NCI-H1105 (cell line): ENCODE measurements at places on chromosomes 5 and 9.

- DNase-seq = no peak
Observed at GRCh38 chr9:38240051-38240450, 152.5 kb upstream of the ALDH1B1 start.

DNA sequence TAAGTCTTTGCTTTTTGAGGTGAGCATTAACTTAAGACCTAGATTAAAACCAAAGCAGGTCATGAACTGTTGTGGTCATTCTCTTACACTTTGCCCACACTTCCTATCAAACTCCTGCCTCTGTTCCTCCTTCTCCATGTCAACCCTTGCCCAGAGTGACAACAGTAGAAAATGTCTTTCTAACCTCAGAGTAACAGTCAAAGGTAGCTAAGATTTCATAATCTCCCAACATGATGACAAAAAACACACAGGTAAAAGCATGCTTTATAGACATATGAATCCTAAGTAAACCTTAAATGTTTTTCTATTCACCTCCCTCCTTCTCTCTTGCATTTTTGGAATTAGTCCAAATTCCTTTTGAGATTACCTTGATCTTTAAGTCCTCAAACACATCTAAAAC lies 422.3 kb downstream of the SPATA31D1 start:
- no peak for DNase-seq

GRCh38 chr5:14659821-14660607 lies 4.5 kb upstream of the OTULIN start:
- DNase-seq = no peak

DNA sequence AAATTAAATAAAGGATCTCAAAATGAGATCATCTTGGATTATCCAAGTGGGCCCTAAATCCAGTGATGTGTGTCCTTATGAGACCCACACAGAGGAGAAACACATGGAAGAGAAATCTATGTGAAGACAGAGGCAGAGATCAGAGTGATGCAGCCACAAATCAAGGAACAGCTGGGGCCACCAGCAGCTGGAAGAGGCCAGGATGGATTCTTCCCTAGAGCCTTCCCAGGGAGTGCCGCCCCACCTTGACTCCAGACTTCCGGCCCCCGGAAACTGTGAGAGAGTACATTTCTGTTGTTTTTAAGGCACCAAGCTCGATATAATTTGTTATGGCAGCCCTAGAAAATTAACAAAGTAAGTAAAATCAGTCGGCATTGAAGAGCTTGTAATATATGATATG lies 286.9 kb downstream of the FBXL7 start:
- DNase-seq = no peak

GRCh38 chr5:160367261-160367660 lies 3.2 kb downstream of the C1QTNF2 start:
- DNase-seq = no peak

GRCh38 chr5:135705141-135705631 lies 126.4 kb upstream of the CXCL14 start:
- DNase-seq = no peak

- no peak for DNase-seq
Observed at GRCh38 chr5:140130949-140131733, 5.4 kb downstream of the IGIP start.

DNA sequence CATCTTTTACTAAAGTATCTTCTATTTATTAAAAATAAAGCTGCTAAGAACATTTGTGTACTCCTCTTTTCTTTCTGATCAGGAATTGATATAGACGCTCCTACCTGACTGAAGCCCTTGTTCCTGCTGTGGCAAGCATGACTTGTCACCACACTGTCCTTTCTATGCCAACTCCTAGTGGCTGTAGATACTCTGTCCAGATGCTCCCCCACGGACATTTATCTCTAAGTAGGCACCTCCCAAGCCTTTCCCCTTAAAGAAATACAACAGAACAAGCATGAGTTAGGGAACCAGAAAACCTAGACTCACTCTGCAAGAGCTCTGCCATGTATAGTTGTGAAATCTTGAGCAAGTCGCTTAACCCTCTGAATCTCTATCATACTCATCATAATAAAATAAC lies 53.2 kb downstream of the FAM114A2 start:
- DNase-seq = no peak

DNA sequence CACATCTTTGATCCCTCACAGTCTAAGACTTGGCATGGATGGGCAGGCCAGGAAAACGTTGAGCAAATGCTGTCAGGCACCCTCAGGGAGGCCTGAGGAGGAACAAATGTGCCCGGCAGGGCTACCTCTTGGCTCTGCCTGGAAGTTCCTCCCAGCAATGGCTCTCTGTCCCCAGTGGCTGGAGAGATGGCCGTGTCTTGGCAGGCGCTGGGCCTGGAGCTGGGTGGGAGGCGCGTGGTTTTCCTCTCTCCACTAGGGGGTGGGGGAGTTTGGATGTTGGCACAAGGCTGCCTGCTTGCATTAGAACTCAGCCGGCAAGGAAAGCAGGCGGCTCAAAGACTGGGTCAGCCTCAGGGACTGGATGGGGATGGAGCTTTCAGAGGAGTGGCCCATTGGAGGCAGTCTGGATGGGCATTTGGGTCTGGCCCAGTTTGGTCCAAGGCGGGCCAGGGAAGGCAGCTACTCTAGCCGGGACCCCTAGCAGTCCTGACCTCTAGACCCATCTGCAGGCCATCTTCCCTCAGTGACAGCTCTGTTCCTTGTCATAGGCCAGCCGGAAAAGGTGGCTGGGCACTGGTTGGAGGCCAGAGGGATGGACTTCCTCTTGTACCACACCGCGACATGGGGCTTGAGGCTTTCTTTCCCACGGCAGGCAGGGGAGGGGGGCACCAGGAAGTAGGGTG lies 68.2 kb upstream of the STC2 start:
- no peak for DNase-seq

DNA sequence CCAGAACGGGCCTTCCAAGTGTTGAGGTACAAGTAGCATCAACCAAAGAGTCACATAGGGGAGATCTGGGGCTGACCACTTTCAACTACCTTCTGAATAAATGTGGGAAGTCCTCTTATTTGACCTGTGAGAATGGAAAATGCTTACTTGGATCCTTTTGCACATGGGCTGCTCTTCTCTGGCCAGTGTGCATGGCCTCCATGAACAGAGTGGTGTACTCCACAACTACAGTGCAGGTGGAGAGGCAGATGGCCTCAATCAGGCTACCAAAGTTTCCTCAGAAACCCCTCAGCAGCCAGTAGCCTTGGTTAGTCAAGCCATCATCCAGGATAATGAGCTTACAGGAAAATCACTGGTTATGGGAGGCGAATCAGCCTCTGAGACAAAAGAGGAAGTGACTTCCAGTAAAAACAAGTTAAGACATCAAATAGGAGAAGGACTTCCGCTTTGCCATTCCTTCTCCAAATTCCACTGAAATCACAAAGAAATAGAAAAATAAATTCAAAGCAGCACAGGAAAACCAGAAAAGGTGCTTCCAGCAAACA lies 18.3 kb upstream of the FCHO2 start:
- no peak for DNase-seq

DNA sequence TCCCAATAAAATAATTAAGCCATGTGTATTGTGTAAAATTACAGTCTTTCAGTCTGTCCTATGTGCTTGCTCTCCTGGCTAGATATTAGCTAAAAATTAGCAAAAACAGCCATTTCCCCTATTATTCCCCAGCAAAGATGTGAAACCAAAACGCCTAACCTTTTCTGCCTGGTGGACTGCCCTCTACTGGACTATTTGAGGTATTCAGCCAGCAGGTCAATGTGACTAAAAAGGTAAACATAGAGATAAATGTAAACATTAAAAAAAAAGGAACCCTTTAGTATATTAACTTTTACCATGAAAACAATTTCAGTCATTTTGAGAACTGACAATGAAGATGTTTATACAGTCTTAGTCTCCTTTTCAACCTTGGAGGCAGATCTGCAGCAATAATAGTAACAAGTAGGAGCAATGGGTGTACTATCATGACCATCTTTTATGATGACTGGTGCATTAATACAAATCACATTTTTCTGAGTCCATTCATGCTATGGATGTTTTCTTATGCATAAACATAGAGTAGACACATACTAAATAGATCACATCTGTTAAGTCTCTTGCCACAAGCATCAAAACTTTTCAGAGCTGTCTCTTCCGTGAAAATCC lies 10.1 kb downstream of the ATG12 start:
- DNase-seq = no peak

GRCh38 chr5:93355691-93356090 lies 225.3 kb downstream of the NR2F1-AS1 start:
- no peak for DNase-seq

- no peak for DNase-seq
Observed at GRCh38 chr9:20985851-20986600, 45.4 kb downstream of the HACD4 start.

DNA sequence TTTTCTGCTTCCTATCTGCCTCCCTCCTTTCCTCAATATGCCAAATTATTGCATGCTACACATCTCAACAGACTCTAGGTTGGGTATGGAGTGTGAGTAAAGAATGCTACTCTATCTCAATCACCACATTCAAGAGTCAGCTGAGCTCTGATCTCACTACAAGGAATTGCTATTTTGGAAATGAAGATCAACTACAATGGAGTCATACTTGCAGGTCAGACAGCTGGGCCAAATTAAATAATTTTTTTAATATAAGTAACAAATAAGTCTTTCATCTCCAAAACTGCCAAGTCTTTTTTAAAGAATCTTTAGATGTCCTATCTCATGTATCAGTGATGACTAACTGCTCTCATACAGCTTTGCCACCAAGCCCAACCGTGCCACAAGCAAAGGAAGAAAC lies 64.0 kb downstream of the DEPDC1B start:
- no peak for DNase-seq

DNA sequence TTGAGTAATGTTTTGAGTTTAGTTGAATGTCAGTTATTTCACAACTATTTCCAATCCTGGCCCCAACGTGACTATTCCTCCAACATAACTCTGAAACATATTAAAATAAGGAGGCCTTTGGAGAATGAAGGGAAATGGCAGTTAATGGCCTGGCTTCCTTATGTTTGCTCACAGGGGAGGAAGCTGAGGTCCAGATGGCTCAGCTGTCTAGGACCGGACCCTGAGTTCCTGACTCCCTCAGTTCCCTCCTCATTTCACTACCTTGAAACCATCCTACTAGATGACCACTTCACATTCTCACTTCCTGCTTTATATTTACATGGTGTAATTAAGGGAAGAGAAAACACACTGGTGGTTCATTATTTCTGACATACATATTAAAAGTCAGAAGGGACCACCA lies 6.6 kb downstream of the OTULINL start:
- DNase-seq = no peak

- DNase-seq = no peak
Observed at GRCh38 chr9:106929471-106930177, 66.7 kb downstream of the ZNF462 start.

- DNase-seq = no peak
Observed at GRCh38 chr5:14442536-14442935, 139.1 kb upstream of the OTULINL start.

- DNase-seq = peak; percentile 31
Observed at GRCh38 chr5:177133096-177133852, at the start of gene NSD1. TSS of gene NSD1 (plus strand) at chr5:177133773. CDS start at chr5:177135104, 1,331 bp downstream.

DNA sequence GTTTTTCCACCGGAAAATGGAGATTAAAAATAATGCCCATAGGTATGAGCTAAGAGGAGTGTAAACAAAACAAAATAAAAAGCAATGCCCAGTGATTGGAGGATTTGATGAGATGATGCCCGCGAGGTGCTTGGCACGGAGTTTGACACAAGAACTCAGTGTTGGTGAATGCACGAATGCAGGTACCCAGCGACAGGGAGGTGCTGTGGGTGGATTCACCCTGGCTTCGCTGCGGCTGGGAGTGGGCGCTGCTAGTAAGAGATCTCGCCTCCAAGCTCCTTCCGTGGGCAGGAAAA lies 526 bp upstream of the STXBP1 start:
- DNase-seq = peak; percentile 28

GRCh38 chr9:37582548-37583157 lies 6.5 kb upstream of the FBXO10 start:
- DNase-seq = peak; percentile 18

- no peak for DNase-seq
Observed at GRCh38 chr5:143683459-143683858, 128.5 kb upstream of the HMHB1 start.

DNA sequence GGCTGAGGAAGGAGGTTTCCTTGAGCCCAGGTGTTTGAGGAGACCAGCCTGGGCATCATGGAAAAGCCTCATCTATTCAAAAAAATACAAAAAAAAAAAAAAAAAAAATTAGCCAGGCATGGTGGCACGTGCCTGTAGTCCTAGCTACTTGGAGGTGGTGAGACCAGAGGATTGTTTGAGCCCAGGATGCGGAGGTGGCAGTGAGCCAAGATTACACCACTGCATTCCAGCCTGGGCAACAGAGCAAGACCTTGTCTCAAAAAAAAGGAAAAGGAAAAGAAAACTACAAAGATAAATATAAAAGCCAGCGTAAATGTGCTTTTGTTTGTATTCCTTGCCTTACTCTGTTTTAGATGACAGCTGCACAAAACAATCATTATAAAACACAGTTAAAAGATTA lies 2249.2 kb upstream of the C9orf72 start:
- no peak for DNase-seq

- DNase-seq = no peak
Observed at GRCh38 chr5:93893075-93893474, 151.7 kb upstream of the POU5F2 start.

DNA sequence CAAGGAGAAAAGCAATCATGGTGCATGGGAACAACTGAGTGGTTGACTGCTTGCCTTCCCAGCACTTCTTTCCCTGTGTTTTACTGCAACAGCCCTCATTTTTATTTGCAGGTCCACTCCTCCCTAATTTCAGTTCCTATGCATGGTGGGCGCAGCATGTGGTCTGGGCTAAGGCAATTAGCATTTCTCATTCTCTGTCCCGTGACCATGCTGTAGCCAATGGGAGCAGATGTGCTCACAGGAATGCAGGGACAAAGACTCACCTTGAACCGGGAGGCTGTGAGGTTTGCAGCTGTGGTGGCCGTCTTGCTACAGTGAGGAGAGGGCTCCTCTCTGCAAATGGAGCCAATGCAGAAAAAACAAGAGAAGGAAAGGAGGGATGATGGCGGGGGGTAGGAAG lies 315.5 kb downstream of the SLIT3 start:
- DNase-seq = no peak

GRCh38 chr5:145056800-145057199 lies 778.3 kb downstream of the PRELID2 start:
- DNase-seq = no peak

- no peak for DNase-seq
Observed at GRCh38 chr9:98894171-98894570, 49.5 kb upstream of the COL15A1 start.

GRCh38 chr9:99167694-99168093 lies 54.0 kb downstream of the ALG2 start:
- no peak for DNase-seq

DNA sequence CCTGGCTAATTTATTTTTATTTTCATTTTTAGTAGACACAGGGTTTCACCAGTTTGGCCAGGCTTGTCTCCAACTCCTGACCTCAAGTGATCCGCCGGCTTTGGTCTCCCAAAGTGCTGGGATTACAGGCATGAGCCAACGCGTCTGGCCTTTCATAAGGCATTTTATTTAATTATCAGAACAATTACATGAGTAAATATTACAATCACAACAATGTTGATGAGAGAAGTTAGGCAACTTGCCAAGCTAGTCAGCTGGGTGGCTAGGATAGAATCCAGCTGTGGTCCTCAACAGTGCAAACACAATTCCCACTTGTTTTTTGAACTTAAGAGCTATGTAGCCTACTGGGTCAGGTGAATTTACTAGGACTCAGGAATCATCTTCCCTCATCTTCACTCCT lies 22.0 kb downstream of the C9orf57 start:
- DNase-seq = peak; percentile 94
